ENCODE measurements at places on chromosomes 7 and 10. TPM values are rescaled to one million over a fixed set of nuclear protein-coding genes. Genes with fewer than 3 reads are reported as not detected.

Gene ADAMTS14
- not detected for total RNA-seq

Gene PDZD7
- 0.55 TPM for total RNA-seq

Gene FGFR2
- not detected for total RNA-seq

Gene FAM25G
- not detected for total RNA-seq

Gene KLF14
- total RNA-seq, result not detected

Gene CCNY
- 107 TPM for total RNA-seq

Gene LIPJ
- 0.09 TPM for total RNA-seq

Gene ZNF485
- total RNA-seq, result 1.2 TPM

Gene HGF
- total RNA-seq, result 0.35 TPM

Gene KIAA1549
- 12.4 TPM for total RNA-seq

Gene RARRES2
- not detected for total RNA-seq

Gene SMIM30
- total RNA-seq, result 41.7 TPM

Gene CALHM1
- not detected for total RNA-seq

Gene IMMP2L
- total RNA-seq, result 9.9 TPM

Gene GPR37
- total RNA-seq, result 2.1 TPM

Gene ELAPOR2
- total RNA-seq, result 63.5 TPM

Gene GOLGA7B
- total RNA-seq, result not detected

Gene MBLAC1
- 1.8 TPM for total RNA-seq

Gene PLXNA4
- total RNA-seq, result 20.4 TPM

Gene HABP2
- total RNA-seq, result not detected

Gene UNCX
- total RNA-seq, result not detected

Gene SFTPD
- not detected for total RNA-seq

Gene GDF10
- total RNA-seq, result not detected

Gene GRB10
- total RNA-seq, result 243 TPM

Measured in endothelial cell of umbilical vein (primary cell).